ENCODE measurements at places on chromosomes 11 and 22.

DNA sequence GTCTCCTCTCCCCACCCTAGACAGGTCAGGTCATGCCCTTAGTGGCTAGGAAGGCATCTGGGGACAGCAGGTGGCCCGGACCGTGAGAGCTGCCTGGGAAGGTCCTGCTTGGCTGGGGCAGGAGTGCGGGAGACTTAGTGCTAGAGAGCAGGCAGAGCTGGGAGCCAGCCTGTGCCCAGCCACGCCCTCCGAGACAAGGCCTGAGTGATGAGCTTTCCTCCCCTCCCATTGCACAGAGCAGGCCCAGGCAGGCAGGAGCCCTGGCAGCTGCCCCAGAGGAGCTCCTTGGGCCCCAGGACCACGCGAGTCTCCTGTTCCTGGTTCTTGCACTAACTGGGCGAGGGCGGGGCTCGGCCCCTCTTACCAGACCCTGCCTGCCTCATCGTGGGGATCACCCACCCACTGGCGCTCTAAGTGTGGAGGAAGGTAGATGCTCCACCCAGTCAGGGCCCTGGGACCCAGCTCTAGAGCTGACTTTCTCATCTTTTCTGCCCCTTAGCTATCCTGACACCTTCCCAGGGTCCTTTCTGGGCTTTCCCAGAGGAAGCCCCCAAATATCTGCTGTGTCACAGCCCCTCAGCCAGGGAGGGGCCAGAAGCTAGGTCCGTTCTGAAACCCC, 44.9 kb downstream of the MACROD1 start:
- H3K4me1 ChIP-seq = no peaks in the 10 kb centered on the region
- H3K4me3 ChIP-seq = no peak overlapping the region
- H3K27ac ChIP-seq = no peak overlapping the region
- no peaks in the 10 kb centered on the region for H3K36me3 ChIP-seq
- no peak for DNase-seq

DNA sequence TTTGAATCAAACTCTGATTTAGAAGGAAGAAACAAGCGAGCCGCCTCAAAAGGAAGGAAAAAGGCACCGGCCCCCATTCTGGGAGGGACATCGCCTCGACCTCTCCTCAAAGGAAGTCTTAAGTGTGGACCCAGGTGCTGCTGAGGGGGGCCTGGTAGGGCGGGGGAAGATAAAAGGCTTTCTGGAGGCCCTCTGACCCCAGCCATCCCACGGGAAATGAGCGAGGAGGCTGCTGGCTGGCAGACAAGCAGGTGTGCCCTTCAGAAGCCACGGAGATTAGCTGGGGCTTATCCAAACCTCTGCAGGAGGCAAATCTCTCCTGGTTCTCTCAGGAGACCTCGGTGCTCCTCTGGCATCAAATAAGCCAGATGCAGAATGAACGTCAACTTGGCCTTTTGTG, 171.4 kb upstream of the BLID start:
- H3K4me1 ChIP-seq = no peaks in the 10 kb centered on the region
- H3K36me3 ChIP-seq = no peaks in the 10 kb centered on the region
- H3K27ac ChIP-seq = no peak overlapping the region
- peaks cover 12% of the 10 kb centered on the region for H3K27me3 ChIP-seq
- DNase-seq = no peak
- H3K4me3 ChIP-seq = no peak overlapping the region

DNA sequence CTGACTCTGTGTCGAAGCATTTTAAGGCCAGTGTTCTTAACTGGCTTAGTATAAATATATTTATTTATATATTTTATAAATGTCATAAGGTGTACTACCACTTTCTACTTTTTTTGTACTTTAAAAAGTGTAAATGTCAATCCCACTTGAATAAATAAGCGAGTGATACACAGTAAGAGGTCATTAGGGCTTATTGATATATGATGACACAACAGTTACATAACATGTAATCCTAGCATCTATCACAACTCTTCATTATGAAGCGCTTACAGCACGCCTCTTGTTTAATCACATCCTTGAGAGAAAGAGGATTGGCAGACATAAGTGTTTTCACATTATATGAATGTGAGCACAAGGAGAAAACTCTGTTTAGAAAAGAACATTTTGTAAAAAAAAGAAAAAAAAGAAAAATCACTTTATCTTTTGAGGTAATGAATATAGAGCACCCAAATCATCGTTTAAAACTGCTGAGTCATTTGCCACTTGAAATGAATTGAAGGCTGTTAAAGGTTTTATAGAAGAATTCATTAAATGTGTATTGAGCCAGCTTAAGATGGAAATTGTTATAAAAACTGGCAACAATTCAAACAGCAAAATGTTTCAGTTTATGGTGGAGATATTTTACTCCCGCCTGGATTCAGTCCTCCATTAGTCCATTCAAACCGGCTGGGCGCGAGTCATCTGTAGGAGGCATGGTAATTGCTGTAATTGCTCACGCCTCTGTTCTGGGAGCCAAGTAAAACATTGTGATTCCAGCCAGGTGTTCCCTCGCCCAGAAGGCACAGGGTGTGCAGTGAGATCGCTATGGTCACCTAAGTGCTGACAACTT, 627.3 kb upstream of the KIRREL3 start:
- H3K27ac ChIP-seq = no peak overlapping the region
- no peaks in the 10 kb centered on the region for H3K36me3 ChIP-seq
- H3K27me3 ChIP-seq = no peaks in the 10 kb centered on the region
- H3K4me1 ChIP-seq = no peaks in the 10 kb centered on the region
- DNase-seq = no peak

- no peak overlapping the region for H3K27ac ChIP-seq
- DNase-seq = no peak
- H3K36me3 ChIP-seq = peaks cover 2% of the 10 kb centered on the region
- peaks cover 13% of the 10 kb centered on the region for H3K27me3 ChIP-seq
- H3K4me1 ChIP-seq = no peaks in the 10 kb centered on the region
- H3K4me3 ChIP-seq = no peak overlapping the region
Measured at GRCh38 chr22:38412435-38413084, 42.4 kb downstream of the KCNJ4 start.

DNA sequence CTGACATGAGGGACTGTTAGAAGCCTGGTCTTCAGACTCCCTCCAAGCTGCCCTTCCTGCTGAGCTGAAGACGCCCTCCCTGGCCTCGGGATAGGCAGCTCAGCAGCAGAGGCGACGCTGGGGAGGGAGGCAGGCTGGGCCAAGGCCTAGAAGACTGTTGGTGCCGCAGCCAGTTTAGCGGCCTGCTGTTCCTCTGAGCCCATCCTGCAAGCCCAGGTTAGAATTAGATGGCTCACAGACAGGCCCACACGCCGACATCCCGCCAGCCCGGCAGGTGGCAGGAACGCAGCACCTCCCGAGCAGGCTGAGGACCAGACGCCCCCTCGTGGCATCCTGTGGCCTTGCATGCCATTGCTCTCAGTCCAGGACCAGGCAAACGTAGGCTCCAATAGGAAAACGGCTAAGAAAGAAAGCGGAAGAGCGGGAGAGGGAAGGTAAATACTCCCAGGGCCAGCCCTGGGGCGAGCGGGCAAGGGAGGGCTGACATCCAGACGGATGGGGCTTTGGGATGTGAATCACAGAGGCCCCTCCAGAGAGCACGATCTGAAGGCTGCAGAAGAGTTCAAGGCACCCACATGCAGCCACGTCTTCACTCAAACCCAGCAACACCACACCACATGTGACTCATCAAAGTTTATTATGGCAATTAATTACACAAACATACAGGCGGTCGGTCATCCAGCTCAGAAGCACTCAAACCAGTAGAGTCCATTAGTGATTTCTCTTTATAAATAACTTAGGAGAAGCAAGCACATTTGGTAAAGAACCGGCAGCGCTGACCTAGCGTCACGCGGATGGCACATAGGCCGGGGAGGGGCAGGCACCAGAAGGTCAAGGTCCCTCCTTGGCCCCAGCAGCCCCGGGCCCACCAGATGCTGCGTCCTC, 27.6 kb downstream of the CD5 start:
- no peaks in the 10 kb centered on the region for H3K27me3 ChIP-seq
- H3K36me3 ChIP-seq = peaks cover 42% of the 10 kb centered on the region
- H3K4me1 ChIP-seq = peaks cover 23% of the 10 kb centered on the region
- peak overlapping the region; percentile 92 for H3K27ac ChIP-seq
- peak overlapping the region; percentile 50 for H3K4me3 ChIP-seq

- peaks cover 6% of the 10 kb centered on the region for H3K4me1 ChIP-seq
- peaks cover 28% of the 10 kb centered on the region for H3K36me3 ChIP-seq
- H3K27ac ChIP-seq = no peak overlapping the region
- no peaks in the 10 kb centered on the region for H3K27me3 ChIP-seq
Measured at GRCh38 chr11:3008746-3009336, 16.7 kb upstream of the NAP1L4 start.

DNA sequence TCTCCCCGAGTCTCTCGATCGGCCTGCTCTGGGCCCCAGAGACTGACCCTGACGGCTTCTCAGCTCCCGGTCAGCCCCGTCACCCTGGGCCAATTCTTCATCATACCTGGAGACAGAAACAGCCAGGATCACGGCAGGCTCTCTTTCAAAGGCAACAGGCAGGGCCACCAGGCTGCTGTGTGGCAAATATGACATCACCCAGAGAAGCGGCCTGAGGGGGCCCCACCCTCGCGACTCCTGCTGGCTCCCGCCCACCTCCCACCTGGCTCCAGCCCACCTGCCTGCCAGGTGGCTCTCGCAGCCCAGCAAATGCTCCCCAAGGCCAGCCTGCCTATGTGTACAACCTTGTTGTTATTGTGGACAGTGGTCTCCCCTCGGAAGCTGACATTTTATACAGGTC, 24.9 kb upstream of the PACSIN2 start:
- H3K36me3 ChIP-seq = peaks cover 2% of the 10 kb centered on the region
- H3K4me1 ChIP-seq = peaks cover 6% of the 10 kb centered on the region
- no peak overlapping the region for H3K4me3 ChIP-seq
- H3K27me3 ChIP-seq = no peaks in the 10 kb centered on the region
- H3K27ac ChIP-seq = no peak overlapping the region
- no peak for DNase-seq

GRCh38 chr11:7656704-7657103, 16.6 kb downstream of the CYB5R2 start:
- H3K4me1 ChIP-seq = no peaks in the 10 kb centered on the region
- no peak for DNase-seq
- H3K4me3 ChIP-seq = no peak overlapping the region
- no peaks in the 10 kb centered on the region for H3K27me3 ChIP-seq

- H3K4me3 ChIP-seq = no peak overlapping the region
- no peak for DNase-seq
- no peak overlapping the region for H3K27ac ChIP-seq
- peaks cover 7% of the 10 kb centered on the region for H3K4me1 ChIP-seq
- peaks cover 3% of the 10 kb centered on the region for H3K36me3 ChIP-seq
Measured at GRCh38 chr22:43100225-43100624, 10.3 kb upstream of the BIK start.

DNA sequence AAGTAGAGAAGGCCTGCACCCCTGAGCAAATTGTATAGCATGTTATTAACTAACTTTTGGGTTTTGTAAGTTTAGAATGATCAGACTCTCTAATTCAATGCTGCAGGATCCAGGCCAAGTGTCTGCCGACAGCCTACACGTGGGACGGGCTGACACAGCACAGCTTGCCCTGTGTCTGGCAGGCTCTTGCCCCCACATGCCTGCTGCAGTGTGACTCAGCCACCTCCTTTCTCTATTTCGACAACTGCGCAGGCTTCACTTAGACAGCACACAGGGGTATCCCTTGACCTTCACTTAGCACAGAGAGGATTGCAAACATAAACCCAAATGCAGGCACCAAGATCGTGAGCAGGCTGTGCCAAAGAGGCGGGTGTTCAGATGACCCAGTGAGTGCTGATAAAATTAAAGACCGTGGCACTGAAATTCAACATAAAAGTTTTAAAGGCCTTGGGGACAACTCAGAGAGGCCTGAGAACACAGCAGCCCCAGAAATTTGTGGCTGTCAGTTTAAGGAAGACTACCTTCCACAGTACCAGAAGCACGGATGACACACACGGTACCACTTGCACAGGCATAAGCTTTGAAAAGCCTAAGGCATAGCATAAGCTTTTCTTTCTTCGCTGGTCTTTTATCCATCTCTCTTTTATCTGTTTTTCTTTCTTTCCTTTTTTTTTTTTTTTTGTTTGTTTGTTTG, 37.8 kb downstream of the SCN3B start:
- H3K27ac ChIP-seq = no peak overlapping the region
- no peak for DNase-seq
- no peak overlapping the region for H3K4me3 ChIP-seq
- no peaks in the 10 kb centered on the region for H3K27me3 ChIP-seq

DNA sequence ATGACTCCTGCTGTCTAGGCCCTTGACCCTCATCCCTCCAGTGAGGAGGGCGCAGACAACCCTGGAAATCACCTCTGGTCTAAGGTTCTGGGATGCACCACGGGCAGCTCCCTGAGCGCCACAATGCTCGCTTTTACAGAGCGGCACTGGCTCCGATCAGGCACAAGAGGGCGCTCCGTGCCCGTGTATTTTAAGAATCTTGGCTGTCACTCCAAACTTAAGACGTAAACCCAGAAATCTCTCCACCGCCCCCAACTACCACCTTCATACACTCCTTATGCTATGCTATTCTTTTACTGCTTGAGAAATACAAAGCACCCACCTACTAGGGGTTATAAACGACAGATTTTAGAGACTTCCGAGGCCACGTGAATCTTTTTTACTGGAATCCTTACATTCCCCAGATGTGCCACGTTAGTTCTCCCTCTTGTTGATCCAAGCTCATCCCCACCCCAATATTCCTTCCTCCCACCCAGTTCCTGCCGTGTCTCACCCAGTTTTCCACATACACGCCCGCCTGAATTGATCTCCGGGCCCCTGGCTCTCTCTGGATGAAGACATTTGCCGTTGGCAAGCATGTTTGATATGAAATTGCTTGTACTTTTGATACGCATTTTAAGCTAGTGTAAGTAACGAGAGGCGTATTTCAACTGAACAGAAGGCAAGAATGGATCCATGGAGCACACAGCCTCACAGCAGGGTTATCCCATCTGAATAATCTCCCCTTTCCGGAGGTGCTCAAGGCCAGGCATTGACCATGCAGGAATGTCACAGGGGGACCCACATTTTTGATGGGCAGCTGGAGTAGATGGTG, 453.5 kb downstream of the OPCML start:
- H3K4me3 ChIP-seq = no peak overlapping the region
- no peaks in the 10 kb centered on the region for H3K4me1 ChIP-seq
- no peak overlapping the region for H3K27ac ChIP-seq
- H3K36me3 ChIP-seq = no peaks in the 10 kb centered on the region
- peaks cover 4% of the 10 kb centered on the region for H3K27me3 ChIP-seq
- no peak for DNase-seq

DNA sequence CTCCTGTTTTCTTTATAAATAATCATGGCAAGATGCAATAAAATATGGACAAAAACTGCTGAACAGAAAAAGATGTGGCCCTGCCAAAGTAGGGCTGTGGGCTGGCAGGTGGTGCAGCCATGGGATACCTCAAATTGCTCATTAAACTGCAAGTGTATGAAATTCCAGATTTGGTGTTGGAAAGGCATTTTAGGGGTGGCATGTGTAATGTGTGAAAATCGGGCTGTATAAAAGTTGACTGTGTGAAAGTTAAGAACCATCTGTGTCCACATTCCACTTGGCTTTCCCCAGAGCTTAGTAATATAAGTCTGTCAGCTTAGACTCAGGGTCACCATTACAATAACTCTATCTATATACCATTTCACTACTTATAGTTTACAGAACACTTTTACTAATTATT, 34.8 kb upstream of the FZD4 start:
- H3K4me1 ChIP-seq = no peaks in the 10 kb centered on the region
- DNase-seq = no peak
- peaks cover under 1% of the 10 kb centered on the region for H3K36me3 ChIP-seq
- H3K27ac ChIP-seq = no peak overlapping the region
- peaks cover 34% of the 10 kb centered on the region for H3K27me3 ChIP-seq

GRCh38 chr11:93783765-93784144, 327 bp upstream of the MED17 start:
- H3K27ac ChIP-seq = peak overlapping the region; percentile 94
- no peaks in the 10 kb centered on the region for H3K27me3 ChIP-seq
- peaks cover 26% of the 10 kb centered on the region for H3K36me3 ChIP-seq
- no peak for DNase-seq

All from central memory CD8-positive, alpha-beta T cell (primary cell).